ENCODE measurements at places on chromosomes 6 and 20.

DNA sequence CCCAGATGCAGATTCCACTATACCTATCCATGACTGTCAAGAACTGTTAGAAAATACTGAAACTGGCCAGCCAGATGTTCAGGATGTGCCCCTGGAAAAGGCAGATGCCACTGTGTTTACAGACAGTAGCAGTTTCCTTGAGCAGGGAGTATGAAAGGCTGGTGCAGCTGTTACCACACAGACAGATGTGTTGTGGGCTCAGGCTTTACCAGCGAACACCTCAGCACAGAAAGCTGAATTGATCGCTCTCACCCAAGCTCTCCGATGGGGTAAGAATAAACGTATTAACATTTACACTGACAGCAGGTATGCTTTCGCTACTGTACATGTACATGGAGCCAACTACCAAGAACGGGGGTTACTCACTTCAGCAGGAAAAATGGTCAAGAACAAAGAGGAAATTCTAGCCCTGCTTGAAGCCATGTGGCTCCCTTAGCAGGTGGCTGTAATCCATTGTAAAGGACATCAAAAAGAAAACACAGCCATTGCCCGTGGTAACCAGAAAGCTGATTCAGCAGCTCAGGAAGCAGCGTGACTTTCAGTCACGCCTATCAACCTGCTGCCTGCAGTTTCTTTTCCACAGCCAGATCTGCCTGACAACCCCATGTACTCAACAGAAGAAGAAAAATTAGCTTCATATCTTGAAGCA lies 459.7 kb upstream of the HTR1E start:
- no peak for DNase-seq

DNA sequence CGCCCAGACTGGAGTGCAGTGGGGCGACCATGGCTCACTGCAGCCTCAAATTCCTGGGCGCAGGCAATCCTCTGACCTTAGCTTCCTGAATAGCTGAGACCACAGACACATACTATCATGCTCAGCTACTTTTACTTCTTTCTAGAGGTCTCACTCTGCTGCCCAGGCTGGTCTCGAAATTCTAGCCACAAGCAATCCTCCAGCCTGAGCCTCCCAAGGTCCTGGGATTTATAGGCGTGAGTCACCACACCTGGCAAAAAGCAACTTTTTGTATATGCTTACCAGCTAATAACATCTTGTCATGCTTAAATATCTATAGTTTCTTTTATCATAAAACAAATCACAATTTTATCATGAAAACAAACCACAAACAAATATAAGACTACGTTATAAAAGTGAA lies 23.0 kb downstream of the RNASET2 start:
- DNase-seq: no peak

GRCh38 chr6:150006961-150007464 lies 18.3 kb downstream of the RAET1L start:
- DNase-seq: no peak

DNA sequence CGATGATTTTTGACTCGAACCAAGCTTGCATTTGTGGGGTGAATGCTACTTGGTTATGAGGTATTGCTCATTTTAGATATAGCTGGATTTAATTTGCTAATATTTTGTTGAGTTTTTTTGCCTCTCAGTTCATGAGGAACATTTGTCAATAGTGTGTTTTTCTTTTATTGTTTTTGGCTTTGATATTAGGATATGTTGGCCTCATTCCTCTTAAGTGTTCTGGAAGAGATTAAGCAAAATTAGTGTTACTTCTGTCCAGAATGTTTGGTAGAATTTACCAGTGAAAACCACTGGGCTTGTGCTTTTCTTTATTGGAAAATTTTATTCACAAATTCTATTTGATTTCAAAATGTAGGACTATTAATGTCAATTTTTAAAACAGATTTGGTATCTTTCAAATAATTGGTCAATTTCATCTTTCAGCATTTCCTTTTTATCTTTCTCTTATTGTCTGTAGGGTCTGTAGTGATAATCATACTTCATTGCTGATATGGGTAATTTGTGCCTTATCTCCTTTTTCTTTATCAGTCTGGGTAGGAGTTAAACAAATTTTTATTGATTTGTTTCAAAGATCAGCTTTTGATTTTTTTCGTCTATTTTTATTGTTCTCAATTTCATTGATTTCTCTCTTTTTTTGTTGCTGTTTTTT lies 14.1 kb downstream of the AIG1 start:
- DNase-seq: no peak

- DNase-seq: no peak
These were observed 52.2 kb upstream of the NNAT start for GRCh38 chr20:37468886-37469285.

DNA sequence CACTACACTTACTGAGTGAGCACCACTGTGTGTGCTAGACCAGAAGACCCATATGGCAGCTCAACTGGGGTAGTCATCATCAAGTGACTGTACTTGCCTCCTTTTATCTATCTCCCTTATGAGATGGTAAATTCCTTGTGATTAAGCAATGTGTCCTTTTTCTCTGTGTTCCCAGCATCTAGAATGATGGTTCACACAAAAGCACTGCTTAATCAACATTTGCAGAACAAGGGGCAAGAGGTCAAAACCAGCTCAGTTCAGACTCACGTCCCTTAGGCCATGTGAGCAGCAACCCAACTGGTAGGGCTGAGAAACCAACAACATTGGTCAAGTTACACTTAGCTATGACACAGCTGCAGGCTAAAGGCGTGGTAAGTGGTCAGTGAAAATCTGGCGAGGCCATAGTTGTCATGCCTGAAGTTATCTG lies 10.0 kb downstream of the TRAM2 start:
- no peak for DNase-seq

DNA sequence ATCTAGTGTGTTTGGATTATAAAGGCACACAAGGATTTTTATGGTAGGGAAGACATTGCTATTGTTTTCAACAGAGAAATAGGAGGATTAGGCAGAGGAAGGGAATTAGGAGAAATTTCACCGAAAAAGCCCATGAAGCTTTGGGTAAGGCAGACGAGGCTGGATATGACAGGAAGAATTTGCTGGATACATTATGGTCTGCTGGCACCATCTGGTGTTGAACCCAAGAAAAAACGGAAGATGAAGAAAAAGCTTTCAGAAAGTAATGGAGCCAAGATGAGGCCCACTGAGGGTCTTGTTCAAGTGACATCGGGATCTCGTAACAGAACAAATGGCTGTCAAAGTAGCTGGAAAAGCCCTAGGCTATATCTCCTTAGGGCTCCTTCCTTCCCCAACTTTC lies 56.5 kb downstream of the OR2J2 start:
- DNase-seq: no peak

- DNase-seq: no peak
These were observed 787 bp upstream of the CARMIL1 start for GRCh38 chr6:25278261-25278913.

DNA sequence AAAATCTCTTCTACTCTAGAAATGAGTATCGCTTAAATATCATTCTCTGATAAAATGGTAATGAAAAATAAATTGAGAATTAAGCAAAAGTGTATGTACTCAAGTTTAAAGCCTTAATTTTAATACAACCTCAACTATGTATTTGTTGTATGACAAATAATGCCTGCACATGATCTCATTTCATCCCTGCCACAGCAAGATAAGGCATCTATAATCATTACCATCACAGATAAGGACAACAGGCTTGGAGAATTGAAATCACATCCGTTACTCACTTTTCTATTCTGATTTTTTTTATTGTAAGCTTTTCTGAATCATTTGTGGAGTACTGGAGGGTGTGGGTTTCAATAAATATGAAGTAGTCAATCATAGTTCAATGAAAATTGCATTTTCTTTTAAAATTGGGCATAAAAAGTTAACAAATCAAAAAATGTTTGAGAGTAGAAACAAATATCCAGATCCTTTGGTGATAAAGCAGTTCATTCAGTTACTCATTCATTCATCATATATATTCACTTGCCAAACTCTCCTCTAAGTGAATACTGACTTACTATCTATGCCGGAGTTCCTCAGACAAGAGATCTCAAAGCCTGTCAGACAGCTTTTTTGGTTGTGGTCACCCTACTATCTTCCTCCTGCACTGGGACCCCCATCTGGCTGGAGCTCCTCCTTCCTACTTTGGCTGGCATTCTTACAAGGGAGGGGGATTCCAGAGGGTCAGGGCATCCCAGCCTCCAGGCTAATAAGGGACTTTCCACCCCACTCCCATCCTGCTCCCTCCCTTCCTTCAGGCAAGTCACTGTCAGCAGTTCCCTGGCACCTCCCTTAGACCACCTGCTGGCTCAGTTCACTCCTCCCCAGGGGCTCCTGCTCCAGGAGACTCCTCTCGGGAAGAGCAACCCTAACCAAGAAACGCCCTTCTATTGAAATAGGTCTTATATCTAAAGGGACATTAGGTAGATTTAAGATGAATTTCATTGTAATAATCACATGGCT lies 118.6 kb downstream of the OGFRL1 start:
- no peak for DNase-seq

DNA sequence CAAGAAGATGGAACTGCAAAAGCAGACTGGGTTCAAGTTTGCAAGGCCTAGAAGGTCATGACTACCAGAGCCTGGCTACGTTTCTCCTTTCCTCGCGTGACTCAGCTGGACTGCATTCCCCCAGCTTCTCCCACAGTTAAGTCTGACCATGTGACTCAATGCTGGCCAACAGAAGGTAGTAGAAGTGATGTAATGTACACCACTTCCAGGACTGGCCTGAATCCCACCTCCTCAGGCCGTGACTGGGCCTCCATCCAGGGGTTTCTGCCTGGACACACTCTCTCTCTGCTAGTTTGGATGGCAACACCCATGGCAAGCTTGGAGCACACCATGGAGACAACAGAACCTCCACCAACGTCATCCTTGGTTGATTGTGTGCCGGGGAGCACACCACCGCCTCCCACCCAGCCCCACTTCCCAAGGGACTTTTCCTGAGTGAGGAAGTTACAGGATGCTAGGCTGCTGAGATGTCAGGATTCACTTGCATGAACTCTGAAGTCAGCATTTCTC lies 112.0 kb upstream of the CDYL start:
- no peak for DNase-seq

- DNase-seq: no peak
These were observed 209.3 kb upstream of the SOX4 start for GRCh38 chr6:21384216-21384615.

GRCh38 chr6:13299918-13300317 lies 28.4 kb downstream of the TBC1D7 start:
- DNase-seq: no peak

- no peak for DNase-seq
These were observed at the start of gene RAB44 for GRCh38 chr6:36697481-36697903. RAB44 (plus strand) TSS chr6:36697826; CDS start chr6:36704236, 6,410 bp downstream.

DNA sequence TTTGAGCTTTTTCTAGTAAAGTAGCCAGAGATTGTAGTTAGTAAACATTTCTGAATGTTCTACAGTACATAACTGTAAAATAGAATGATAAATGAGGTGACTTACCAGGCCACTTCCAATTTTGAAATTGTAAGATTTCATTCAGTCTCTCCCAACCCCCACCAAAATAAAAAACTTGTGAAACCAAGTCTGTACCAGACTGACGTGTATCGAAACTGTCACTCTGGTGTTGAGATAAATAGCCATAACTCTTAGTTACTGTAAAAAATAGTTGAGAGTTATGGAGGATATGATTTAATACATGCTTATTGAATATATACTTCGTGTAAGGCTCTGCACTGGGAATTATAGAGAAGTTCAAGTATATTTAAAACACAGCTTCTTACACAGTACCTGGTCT lies 455.7 kb downstream of the PLCB1 start:
- DNase-seq: no peak

DNA sequence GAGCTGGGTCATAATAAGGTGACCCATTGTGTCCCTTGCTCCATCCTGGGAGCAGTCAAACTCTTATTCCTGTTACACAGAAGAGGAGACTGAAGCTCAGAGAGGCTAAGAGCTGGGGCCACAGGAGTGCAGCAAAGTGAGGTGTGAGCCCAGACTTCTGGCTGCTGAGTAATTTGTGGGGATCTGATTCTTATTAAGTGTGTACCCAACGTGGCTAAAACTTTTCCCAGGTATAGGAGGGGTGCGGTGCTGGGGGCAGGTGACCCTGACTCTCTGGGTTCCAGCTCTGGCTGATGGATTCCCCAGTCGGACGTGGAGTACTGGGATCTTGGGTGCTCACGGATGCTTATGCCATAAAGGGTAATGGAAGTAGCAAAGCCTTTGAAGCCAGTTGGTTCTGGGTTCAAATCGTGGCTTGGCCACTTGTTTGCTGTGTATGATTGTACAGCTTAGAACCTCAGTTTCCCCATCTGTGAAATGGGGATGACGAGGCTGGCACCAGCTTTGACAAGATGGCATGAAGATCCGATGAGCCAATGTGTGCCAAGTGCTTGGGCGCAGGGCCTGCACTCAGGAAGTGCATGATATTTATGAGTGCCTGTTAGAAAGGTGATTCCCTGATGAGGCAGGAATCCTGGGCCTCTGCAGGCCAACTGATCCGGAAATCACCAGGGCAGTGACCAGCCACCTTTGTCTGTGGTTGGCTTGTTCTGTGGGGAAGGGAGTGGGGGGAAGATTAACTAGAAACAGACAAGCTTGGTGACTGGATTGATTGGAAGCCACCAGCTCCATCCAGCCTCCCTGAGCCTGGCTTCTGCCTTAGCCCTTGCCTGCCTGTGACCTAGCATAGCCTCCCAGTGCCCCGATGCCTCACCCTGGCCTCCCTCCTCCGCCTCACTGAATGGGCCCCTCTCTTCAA lies 6.0 kb downstream of the SRC start:
- no peak for DNase-seq

- DNase-seq: no peak
These were observed 23.5 kb downstream of the NOL7 start for GRCh38 chr6:13638626-13639025.

DNA sequence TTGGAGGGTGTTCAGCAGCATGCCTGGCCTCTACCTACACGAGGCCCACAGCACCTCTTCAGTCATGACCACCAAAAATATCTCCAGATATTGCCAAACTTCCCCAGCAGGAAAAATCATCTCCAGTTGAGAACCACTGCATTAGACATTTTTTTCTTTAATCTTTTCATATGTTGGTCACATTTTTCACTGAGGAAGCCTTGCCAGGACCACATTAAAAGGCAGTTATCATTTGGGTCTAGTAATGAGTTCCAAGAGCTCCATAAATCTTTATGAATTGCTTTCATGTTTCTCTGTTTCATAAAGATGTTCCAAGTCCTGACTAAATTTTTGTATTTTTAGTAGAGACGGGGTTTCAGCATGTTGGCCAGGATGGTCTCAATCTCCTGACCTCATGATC lies 28.8 kb downstream of the MTRES1 start:
- DNase-seq: no peak

DNA sequence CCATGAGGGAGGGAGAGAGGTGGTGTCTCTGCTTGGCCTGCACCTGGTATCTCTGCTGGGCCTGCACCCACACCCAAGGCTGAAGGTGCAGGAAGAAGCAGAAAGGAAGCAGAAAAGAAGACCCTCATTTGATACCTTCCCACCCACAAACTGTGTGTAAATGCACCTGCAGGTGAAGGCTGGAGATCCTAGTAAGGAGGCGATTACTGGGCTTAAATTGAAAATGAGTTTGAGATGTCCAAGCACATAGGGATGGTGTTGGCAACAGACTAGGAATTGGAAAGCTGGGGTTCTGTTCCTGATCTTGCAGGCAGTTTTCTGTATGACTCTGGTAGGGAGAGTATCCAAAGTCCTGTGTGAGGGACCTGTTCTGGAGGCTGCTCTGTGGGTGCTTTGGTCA lies 74.7 kb downstream of the LYRM2 start:
- no peak for DNase-seq

GRCh38 chr6:132491303-132491702 lies 21.6 kb downstream of the STX7 start:
- no peak for DNase-seq
